ENCODE measurements at places on chromosomes 16 and 17.

- DNase-seq, result no peak
These were observed 176.3 kb downstream of the VPS53 start for GRCh38 chr17:538181-538973.

DNA sequence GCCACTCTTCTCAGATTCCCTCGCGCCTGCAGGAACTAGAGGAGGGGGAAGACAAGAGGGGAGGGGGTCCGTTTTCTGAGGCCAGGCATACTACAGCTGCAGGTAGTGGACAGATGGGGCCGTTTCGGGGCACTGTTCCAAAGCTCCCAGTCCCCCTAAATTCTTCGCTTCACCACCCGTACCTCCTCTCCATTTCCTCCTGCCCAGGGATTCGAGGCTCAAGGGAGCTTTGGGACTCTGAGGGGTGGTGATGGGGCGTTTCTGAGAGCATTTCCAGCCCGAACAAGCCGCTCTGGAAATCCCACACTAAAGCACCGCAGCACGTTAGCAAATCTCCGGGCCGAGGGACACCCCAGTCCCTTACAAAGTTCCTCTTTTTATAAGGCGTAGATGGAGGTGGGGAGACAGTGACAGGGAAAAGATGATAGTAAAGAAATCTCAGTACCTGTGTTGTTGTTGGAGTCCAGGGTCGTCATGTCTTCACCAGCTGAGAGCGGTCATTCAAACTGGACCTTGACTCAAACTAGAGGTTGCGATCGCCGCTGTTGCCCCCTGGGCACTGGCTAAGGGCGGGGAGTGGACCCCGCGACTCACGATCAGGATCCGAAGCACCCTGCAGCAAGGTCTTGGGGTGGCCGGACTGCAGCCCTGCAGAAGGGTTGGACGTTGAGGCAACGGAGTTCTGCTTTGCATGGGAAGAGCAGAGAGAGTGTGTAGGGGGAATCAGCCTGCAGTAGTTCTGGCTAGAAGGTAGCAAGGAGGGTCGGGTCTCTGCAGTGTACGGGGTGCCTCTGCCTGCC, 570 bp downstream of the NR1D1 start:
- DNase-seq, result no peak

DNA sequence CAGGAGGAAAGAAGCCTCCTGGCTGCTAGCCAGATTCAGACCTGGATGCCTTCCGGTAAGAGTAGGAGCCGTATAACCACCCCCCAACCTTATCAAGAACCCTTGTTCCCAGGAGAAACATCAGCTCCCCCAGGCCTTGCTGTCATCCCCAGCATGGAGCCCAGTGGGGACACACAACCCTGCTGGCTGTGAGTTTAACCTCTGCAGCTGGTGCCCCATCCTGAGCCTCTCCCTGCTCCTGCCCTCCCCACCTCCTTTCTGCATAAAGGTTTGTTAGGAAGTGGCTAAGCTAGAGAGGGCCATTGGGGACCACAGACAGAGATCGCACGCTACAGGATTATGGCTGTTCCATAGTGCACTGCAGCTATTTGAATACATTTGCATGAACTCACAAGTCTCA, 55.5 kb upstream of the RPL38 start:
- no peak for DNase-seq

GRCh38 chr17:20702692-20703091, 123.2 kb downstream of the CDRT15L2 start:
- peak; percentile 9 for DNase-seq

DNA sequence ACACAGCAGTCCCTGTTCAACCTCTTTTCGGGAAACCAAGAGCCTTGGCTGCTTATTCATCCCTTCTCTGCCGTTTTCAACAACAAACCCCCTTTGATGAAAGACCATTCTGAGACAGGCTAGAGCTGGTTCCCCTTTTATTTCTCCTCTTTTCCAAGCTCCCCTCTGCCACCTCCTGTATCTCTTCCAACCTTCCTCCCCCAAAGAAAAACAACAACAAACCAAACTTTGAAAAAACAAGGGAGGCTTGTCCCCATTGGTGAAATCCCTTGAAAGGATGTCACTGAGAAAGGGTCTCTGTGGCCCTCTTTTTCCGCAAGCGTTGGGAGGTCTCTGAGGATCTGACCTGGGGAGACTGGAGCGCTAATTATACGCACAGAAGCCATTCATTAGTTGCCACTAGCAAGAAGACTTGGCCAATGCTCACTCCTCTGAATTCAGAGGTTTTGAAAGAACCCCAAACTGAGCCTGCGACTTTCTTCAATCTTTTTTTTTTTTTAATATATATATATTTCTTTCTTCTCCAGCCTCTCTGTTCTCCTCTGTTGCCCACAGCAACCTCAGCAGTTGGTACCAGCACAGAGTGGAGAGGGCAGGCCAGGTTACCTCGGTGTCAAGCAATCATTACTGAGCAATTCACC, 101.4 kb downstream of the PITPNC1 start:
- no peak for DNase-seq

DNA sequence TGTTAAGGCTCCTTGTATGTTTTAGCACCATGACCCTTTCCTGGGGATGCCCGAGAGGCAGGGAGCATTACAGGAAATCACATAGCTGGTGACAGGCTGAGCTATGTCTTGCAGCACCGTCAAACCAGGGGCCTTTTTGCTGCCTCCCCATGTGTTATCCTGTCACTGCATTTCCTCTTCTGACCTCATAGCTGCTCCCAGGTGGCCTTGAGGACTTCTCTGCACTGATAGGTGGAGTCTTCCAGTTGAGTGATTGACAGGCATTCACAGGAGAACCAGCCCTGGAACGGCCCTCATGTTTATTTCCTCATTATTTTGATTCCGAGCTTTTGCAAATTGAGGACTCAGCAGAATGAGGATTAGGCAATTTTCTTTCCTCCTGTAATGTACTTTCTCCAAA, 349.6 kb downstream of the HAPSTR1 start:
- no peak for DNase-seq

DNA sequence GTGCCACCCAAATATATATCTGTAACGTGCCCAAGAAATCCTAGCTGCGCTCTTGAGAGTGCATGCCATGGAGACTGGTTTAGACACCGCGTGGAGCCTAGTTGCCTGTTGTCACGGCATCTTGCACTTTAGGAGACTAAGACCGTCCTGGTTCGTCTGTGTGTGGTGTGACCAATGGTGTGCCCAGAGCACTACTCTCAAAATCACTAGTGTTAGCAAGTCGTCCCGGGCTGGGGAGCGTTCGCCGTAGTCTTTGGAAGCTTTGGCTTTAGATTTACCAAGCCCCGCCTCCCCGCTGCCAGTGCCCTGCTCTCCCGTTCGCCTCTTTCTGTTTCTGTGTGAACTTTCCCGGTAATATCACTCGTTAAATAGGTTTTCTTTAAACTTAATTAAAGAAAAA, 27.0 kb downstream of the CLUH start:
- no peak for DNase-seq

- DNase-seq, result no peak
These were observed 23.2 kb upstream of the ARHGAP17 start for GRCh38 chr16:25038239-25038954.

DNA sequence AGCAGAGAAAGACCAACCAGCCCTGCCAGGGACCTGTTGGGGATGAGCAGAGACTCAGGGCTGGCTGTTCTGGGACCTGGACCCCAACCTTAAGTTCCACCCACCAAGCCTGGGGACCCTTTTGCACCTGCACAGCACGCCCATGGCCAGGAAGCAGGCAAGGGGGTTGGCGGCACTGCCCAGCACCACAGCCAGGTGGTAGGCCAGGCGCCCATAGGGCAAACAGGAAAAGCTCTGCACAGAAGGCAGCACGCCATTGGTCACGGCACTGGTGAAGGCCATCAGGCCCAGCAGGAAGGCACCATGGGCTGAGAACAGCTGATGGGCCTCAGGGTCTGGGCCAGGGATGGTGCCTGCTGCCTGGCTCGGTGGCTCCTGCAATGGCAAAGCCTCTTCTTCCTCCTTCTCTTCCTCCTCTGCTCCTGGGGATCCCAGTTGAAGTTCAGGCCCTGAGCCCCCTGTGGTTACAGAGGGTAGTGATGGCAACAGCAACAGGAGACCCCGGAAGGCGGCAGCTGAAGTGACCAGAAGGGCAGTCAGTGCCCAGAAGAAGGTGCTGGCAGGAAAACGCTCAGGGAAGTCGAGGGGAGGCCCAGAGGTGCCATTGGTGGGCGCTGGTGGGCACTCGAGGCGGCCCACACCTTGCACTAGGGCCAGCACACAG, 1.7 kb downstream of the SLC52A1 start:
- DNase-seq, result no peak

DNA sequence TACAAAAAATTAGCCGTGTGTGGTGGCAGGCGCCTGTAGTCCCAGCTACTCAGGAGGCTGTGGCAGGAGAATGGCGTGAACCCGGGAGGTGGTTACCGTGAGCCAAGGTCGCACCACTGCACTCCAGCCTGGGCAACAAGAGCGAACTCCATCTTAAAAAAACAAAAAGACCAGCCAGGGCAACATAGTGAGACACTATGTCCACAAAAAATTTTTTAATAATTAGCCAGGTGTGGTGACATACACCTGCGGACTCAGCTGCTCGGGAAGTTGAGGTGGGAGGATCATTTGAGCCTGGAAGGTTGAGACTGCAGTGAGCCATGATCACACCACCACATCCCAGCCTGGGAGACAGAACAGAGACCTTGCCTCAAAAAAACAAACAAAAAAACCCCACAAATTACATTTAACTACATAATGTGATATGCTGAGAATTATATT, 29.1 kb downstream of the FANCA start:
- DNase-seq, result no peak

DNA sequence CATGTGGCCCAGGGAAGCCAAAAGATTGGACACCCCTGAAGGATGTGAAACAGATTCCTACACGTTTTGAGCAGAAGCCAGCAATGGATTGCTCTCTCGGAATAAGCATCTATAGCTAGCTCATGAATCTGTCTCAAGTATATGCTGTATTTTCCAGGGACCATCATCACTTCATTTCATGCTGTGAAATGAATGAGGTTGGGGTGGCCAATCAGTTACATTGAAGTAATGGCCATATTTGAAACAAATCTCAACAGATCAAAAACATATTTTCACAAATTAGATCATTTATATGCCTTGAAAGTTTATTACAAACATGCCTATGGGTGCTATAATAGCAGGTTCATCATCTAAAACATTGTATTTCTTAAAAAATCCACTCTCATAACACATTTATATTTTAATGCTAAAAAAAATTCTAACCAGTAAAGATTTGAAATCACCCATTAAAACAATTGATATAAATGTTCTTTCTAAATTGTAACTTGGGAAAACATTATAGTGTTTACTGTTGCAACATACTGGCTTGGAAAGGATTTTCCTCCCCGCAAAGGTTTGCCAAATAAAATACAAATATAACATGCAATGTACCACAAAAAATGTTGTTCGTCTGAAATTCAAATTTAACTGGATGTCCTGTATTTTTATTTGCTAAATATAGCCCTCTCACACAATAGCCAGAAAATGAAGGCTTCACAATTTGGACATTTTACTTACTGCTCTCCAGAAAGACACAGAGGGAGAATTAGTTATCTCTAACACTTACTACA, 743.6 kb downstream of the KCNJ2 start:
- no peak for DNase-seq

GRCh38 chr16:72362973-72363372, 191.0 kb upstream of the PMFBP1 start:
- no peak for DNase-seq

DNA sequence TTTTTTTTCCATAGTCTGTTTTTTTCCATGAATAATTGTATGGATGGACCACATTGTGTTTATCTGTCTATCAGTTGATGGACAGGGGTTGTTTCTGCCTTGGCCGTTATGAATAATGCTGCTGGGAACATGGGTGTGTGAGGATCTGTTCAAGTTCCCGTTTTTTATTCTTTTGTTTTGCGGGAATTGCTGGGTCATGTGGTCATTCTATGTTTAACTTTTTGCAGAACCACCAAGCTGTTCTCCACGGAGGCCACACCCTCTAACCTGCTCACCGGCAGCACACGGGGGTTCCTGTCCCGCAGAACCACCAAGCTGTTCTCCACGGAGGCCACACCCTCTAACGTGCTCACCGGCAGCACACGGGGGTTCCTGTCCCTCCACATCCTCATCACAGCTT, 5.9 kb upstream of the MSLN start:
- DNase-seq, result peak; percentile 15

- peak; percentile 31 for DNase-seq
These were observed 199.0 kb upstream of the SOX9 start for GRCh38 chr17:71921796-71922195.

- peak; percentile 60 for DNase-seq
These were observed 12.8 kb upstream of the PRR14 start for GRCh38 chr16:30637944-30638343.

Data from CD4-positive, alpha-beta T cell treated with Interleukin-10 for 1 hour (primary cell).